Activated CD4-positive, alpha-beta T cell treated with anti-CD3 and anti-CD28 coated beads for 36 hours (primary cell): ENCODE measurements at places on chromosomes 4 and X.

GRCh38 chrX:56226980-56227379 lies 5.2 kb upstream of the KLF8 start:
- no peak for DNase-seq

DNA sequence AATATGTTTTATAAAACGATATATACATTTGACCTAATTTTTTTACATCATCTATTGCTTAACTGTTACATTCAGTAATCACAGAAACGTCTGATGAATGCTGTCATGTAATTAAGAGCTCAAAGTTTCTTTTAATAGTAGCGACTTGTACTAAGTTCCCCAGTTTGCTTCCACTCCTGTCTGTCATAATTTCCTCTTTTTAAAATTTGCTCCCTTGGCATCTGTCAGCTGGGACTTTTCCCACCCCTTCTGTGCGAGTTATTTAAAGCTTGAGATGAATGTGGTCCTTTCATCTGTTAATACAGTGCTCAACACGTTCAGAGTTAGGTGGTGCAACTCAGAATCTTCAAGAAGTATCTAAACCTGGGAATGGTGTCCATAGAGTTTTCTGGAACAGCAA lies 1.2 kb downstream of the RAP1GDS1 start:
- no peak for DNase-seq

DNA sequence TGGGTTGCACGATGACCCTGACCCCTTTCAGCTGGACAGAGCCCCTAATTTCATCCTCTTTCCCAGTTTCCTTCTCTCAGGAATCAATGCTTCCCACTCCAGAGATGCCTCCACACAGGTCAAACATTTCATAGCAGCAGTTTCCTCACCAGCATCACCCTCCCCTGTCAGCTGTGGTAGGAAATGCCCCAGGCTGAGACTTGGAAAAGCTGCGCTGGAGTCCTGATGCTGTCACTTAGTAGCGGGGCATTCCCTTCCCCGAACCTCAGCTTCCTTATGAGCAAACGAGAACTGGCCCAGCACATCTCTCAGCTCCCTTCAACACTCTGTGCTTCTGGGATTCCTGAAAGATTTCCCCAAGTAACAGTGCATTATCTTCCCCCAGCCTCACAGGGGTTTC lies 2.7 kb downstream of the GJB1 start:
- DNase-seq: no peak

DNA sequence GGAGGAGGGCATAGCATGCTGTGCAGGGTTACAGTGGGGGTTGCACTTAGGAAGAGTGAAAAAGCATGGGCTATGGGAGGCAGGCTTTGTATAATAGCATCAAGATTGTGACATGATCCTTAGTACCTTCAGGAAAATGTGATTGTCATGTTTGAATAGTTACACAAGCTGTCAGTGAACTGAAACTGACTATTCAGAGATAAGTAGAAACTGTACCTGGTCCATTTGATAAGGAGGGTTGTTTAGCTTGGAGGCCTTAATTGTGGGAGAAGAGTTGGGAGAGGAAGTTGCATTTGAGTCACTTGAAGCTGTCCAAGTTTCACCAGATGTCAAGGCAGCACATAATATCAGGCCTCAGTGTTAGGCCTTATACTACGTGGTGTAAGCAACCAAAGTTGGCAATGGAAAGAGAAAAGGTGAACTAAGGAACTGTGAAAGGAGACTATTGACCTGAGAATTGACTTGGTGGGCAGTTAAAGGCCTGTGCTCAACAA lies 85.0 kb downstream of the TEX13C start:
- no peak for DNase-seq

GRCh38 chr4:26874110-26874509 lies 13.5 kb downstream of the STIM2 start:
- DNase-seq: no peak

DNA sequence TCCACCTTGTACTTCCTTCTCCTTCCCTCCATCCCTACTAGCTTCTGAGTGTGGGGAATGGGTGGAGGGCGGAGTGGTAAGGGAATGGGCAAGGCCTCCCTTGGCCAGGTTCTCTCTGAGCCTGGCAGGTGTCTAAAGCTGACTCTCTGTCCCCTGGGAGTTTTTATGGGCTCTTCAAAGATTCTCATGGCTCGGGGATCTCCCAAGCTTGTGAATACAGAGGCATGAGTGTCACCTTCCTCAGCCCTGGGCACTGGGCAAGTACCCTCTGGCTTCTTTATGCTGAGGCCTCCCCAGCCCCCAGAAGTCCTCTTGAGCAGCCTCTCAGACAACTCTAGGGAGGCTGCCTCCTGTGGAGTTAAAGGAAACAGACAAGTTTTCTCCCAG lies 32.5 kb upstream of the DDX3X start:
- no peak for DNase-seq
